ENCODE measurements at places on chromosomes 16 and 17. TPM values are rescaled to one million over a fixed set of nuclear protein-coding genes. Genes with fewer than 3 reads are reported as not detected.

PPP1R27 gene
- not detected for total RNA-seq

PTX4 gene
- not detected for total RNA-seq

ABCC6 gene
- 1.5 TPM for total RNA-seq

ZNF778 gene
- 6.6 TPM for total RNA-seq

CD300A gene
- not detected for total RNA-seq

CLEC3A gene
- not detected for total RNA-seq

Measured in chondrocyte (in vitro differentiated cells).